ENCODE measurements at places on chromosomes 3 and 15. TPM values are rescaled to one million over a fixed set of nuclear protein-coding genes. Genes with fewer than 3 reads are reported as not detected.

DNA sequence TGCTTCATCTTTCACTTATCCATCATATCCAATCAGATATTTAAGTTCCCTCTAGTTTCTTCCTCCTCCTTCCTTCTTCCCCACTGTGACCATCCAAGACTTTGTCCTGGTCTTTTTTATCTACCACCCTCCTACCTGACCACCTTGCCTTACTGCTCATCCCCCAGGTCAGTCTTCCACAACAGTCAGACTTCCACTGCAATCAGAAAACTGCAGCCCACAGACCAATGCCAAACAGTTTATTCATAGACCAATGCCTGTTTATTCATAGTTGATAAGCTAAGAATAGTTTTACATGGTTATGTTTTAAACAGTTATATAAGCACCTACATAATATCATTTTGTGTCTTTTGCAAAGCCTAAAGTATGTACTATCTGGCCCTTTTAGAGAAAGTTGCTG lies 65.5 kb downstream of the TRIM69 start:
- DNase-seq, result no peak

- no peak for DNase-seq
Observed at GRCh38 chr3:133870822-133871221, 24.9 kb downstream of the RAB6B start.

GRCh38 chr3:32616267-32616962 lies 45.8 kb upstream of the DYNC1LI1 start:
- DNase-seq, result no peak

- DNase-seq, result no peak
Observed at GRCh38 chr3:25306705-25307104, 121.4 kb upstream of the RARB start.

- no peak for DNase-seq
Observed at GRCh38 chr3:104547031-104547430, 819.7 kb upstream of the ALCAM start.

DNA sequence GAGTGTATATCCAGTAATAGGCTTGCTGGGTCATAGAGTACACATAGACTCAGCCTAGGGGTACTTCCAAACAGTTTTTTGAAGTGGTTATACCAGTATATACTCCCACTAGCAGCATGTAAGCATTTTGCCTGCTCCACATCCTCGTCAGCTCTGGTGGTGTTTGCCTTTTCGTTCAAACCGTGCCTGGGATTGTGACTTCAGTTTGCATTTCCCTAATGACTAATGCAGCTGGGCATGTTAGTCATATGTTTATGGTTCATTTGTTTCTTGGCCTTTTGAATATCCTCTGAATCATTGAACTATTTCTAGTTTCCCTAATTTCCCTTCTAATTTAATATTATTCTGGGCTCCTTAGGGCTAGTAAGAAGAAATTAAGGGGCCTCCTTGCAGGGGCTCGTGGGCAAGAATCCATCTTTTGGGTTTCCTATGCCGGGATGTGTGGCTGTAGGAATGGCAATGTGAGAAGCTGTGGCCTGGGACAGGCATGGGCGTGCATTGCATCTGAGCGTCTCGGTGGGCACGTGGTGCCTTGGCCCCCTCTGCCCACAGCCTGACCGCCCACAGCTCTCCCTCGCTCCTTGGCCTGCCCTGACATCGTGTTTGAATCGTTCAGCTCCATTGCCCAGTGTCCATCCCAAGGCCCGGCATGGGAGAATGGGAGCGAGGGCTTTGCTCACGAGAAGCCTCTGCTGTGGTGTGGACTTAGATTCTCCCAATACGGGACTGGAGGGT lies 26.4 kb downstream of the FAH start:
- no peak for DNase-seq

DNA sequence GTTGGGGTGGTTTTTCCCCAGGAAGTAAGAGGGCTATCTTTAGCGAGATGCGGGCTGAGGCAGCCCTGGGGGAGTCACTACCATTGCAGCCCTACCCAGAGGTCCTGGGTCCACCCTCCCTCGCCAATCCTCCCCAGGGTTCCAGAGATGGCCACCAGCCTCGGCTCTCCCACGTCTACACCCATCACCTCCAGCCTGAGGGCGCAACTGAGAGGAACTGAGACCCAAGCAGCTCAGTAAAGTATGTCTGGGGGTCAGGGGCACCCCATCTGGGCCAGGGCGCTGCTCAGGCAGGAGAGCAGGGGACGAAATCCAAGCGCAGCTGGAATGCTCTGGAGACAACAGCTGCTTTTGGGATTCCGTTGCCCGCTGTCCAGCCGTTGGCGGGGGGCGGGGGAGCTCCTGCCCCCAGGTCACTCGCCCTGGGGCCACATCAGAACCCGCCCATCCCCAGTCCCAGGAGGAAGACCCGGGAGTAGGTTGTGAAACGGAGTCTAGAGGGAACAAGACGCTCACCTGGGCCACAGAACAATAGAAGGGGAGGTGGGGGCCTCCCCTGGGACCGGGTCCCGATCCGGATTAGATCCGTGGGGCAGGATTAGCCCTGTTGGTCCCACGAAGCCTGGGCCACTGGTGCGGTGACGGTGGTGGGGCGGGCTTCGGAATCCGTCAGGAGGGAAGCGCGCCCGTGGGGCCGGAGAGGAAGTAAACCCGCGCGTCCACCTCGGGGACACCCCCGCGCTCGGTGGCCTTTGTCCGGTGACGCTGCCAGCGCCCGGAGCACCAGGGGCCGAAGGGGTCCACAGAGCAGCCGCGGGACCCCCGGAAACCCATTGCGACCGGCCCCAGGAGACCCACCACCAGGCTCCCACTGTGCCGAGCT lies 1.4 kb upstream of the NDUFAF3 start:
- DNase-seq, result peak; percentile 38

- no peak for DNase-seq
Observed at GRCh38 chr3:73621388-73621787, 3.4 kb downstream of the PDZRN3 start.

- no peak for DNase-seq
Observed at GRCh38 chr15:77846360-77846759, 213.6 kb upstream of the LINGO1 start.

DNA sequence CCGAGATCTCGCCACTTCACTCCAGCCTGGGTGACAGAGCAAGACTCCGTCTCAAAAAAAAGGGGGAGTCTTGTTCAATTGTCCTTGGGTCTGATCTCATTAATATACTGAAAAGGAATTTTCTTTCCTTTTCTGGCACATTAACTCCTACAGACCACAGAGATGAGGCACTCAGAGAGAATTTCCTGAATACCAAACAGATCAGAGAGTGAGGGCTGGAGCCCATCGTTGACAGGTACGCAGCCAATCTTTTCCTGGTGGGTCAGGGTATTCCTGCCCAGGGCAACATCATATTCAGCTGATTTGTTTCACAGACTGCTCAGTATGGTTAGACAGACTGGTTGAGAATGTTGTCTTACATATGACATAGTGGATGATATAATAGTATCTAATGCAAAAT lies 82.8 kb upstream of the TNFSF10 start:
- no peak for DNase-seq

- DNase-seq, result no peak
Observed at GRCh38 chr3:61858054-61858453, 296.7 kb downstream of the PTPRG start.

DNA sequence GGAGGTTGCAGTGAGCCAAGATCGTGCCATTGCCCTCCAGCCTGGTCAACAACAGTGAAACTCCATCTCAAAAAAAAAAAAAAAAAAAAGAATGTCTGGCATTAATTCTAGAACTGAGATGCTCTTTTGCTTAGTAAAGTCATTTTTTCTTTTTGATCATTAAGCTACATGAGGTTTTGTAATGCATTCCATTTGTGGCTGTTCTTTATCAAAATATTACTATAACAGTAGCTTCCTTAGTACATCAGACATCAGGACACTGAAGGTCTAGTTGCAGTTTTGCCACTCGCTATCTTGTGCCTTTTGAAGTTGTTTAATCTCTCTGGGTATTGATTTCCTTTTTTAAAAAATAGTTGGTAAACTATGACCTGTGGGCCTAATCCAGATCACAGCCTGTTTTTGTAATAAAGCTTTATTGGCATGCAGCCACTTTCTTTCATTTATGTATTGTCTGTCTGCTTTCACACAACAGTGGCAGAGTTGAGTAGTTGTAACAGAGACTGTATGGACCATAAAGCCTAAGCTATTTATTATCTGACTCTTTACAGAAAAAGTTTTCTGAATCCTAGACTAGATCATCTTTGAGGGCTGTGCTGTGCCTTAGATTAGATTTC lies 76.6 kb downstream of the SLC25A26 start:
- no peak for DNase-seq

DNA sequence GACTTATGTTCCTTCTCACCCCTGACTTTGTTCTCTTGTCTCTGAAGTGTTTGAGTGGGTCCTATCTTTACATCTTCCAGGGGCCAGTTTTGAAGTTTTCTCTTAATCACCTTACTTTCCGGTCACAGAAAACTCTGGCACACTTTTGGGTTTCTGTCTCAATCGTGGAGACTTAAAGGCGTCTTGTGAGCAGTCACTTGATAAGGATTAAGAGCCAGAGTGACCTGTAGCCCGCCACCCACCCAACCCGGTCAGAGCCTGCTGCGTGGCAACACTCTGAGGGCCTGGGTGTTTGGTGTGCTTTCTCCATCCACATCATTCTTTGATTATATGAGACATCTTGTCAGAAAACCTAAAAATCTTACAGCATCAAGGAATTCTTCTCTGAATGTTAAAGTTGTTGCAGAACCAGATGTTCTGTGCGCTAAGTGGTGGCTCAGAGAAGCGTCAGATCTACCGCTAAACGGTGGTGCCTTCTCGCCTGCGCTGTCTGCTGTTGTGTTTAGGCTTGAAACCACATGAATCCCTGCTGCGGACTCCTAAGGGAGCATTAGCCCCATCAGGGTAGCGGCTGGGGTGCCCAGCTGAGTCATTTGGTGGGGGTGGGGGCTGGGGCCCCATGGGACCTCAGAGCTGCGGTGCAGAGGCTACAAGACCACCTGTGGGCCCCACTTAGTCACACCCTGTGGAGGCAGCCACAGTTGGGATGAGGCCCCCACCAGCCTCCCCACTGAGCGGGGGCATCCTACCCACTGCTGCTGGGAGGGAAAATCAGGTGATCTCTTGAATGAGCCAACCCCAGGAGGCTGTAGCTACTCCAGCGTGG lies 158.7 kb upstream of the BHLHE40 start:
- no peak for DNase-seq

GRCh38 chr3:183328823-183329222 lies 75.8 kb downstream of the B3GNT5 start:
- DNase-seq, result no peak

- DNase-seq, result peak; percentile 82
Observed at GRCh38 chr3:71583566-71584393, at the start of gene FOXP1. TSS of gene FOXP1 (minus strand) at chr3:71583728. CDS start at chr3:71198381, 385,347 bp downstream.

- DNase-seq, result no peak
Observed at GRCh38 chr3:141499965-141500364, 13.1 kb downstream of the RASA2 start.

GRCh38 chr3:24548278-24548677 lies 53.6 kb upstream of the THRB start:
- no peak for DNase-seq

GRCh38 chr3:98972155-98972554 lies 70.7 kb upstream of the DCBLD2 start:
- no peak for DNase-seq

DNA sequence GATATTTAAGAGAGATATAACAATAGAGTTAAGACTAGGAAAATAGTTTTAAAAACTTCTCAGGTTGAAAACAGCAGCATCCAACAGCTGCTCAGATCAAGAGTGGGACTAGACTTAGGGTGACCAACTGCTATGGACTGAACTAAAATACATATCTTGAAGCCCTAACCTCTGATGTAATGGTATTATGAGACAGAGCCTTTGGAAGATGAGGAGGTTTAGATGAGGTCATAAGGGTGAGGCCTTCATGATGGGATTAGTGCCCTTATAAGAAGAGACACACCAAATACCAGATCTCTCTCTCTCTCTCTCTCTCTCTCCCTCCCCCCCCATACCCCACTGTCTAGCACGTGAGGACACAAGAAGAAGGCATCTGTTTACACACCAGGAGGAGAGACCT lies 37.4 kb upstream of the GALNT15 start:
- DNase-seq, result no peak

GRCh38 chr3:10370429-10370828 lies 49.5 kb upstream of the SEC13 start:
- DNase-seq, result no peak

The NAALADL2 gene
- 5.5 TPM for polyA plus RNA-seq

The HTR3C gene
- polyA plus RNA-seq, result not detected

The HRG gene
- polyA plus RNA-seq, result 0.18 TPM

The CATSPER2 gene
- polyA plus RNA-seq, result 2.5 TPM

The NR1I2 gene
- 0.43 TPM for polyA plus RNA-seq

The MUC20 gene
- 6.6 TPM for polyA plus RNA-seq

The LRRC15 gene
- 0.10 TPM for polyA plus RNA-seq

The AADAC gene
- 0.45 TPM for polyA plus RNA-seq

Data from hindlimb muscle (tissue), 1 donor.